ENCODE measurements at places on chromosomes 5 and 9.
A peak's percentile ranks its signal among the peaks of the same experiment; 100 is the strongest.

DNA sequence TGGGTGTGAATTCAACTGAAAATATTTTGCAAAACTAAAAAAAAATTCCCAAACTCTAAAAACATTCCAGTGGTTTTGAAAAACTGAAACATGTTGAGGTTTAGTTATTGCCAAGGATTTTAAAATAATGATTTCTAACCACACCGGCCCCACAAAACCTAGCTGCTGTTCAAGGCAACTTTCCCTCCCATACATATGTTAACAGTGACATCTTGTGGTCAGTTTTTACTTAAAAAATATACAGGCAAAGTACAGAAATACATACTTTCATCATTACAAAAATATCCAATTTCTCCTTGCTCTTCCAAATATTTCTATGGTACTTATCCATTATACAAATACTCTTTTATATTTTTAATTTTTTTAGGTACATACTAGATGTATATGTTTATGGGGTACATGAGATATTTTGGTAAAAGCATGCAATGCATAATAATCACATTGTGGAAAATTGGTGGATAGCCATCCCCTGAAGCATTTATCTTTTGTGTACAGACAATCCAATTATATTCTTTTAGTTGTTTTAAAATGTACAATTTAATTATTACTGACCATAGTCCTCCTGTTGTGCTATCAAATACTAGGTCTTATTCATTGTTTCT, 34.4 kb upstream of the MRPS30 start:
- no peak overlapping the region for H3K4me3 ChIP-seq
- peak; percentile 11 for DNase-seq
- no peaks in the 10 kb centered on the region for H3K36me3 ChIP-seq
- no peaks in the 10 kb centered on the region for H3K27me3 ChIP-seq
- no peak overlapping the region for H3K27ac ChIP-seq
- no peaks in the 10 kb centered on the region for H3K4me1 ChIP-seq

- peaks cover 5% of the 10 kb centered on the region for H3K4me1 ChIP-seq
- H3K4me3 ChIP-seq, result no peak overlapping the region
- DNase-seq, result peak; percentile 65
- H3K27me3 ChIP-seq, result no peaks in the 10 kb centered on the region
- no peaks in the 10 kb centered on the region for H3K36me3 ChIP-seq
Measured at GRCh38 chr9:114487607-114488300, 17.5 kb downstream of the WHRN start.

- no peak for DNase-seq
- H3K27ac ChIP-seq, result no peak overlapping the region
- no peaks in the 10 kb centered on the region for H3K27me3 ChIP-seq
- no peaks in the 10 kb centered on the region for H3K4me1 ChIP-seq
Measured at GRCh38 chr9:123319541-123320339, 36.3 kb upstream of the CRB2 start.

DNA sequence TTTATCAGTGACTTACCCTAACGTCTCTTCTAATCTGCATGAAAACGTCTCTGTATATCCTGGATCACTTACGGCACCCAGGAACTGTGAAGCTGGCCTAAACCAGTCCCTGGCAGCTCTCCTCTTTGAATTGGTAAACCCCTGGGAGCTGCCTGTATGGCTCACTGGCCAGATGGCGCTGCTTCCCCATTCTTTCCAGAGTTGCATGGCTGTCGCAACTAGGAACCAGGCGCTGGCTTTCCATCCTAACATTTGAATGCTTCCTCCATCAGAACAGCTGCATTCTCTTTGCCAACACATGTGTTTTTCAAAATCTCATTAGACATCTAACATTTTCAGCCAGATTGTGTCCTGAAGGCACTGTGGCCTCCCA, 8.0 kb upstream of the PCA3 start:
- no peak overlapping the region for H3K4me3 ChIP-seq
- no peaks in the 10 kb centered on the region for H3K4me1 ChIP-seq
- H3K36me3 ChIP-seq, result no peaks in the 10 kb centered on the region
- DNase-seq, result no peak
- no peak overlapping the region for H3K27ac ChIP-seq

- H3K27me3 ChIP-seq, result no peaks in the 10 kb centered on the region
- DNase-seq, result no peak
- no peak overlapping the region for H3K27ac ChIP-seq
Measured at GRCh38 chr9:3887221-3887653, 361.4 kb upstream of the RFX3 start.

GRCh38 chr5:139157556-139157955, 40.6 kb downstream of the SIL1 start:
- no peak overlapping the region for H3K4me3 ChIP-seq
- no peak overlapping the region for H3K27ac ChIP-seq
- H3K4me1 ChIP-seq, result peaks cover 26% of the 10 kb centered on the region

GRCh38 chr5:73030531-73030930, 74.7 kb downstream of the FCHO2 start:
- no peak overlapping the region for H3K27ac ChIP-seq
- no peak for DNase-seq
- no peaks in the 10 kb centered on the region for H3K27me3 ChIP-seq
- H3K36me3 ChIP-seq, result no peaks in the 10 kb centered on the region

GRCh38 chr9:15306757-15307522, at the start of gene TTC39B:
TSS of gene TTC39B (minus strand) at chr9:15307216. CDS start at chr9:15307125, 91 bp downstream.
- no peaks in the 10 kb centered on the region for H3K27me3 ChIP-seq
- peak; percentile 97 for DNase-seq
- no peaks in the 10 kb centered on the region for H3K36me3 ChIP-seq

- no peaks in the 10 kb centered on the region for H3K36me3 ChIP-seq
- H3K27me3 ChIP-seq, result no peaks in the 10 kb centered on the region
- no peak overlapping the region for H3K27ac ChIP-seq
- no peak overlapping the region for H3K4me3 ChIP-seq
- DNase-seq, result no peak
Measured at GRCh38 chr9:16029046-16029615, 476.3 kb downstream of the CCDC171 start.

DNA sequence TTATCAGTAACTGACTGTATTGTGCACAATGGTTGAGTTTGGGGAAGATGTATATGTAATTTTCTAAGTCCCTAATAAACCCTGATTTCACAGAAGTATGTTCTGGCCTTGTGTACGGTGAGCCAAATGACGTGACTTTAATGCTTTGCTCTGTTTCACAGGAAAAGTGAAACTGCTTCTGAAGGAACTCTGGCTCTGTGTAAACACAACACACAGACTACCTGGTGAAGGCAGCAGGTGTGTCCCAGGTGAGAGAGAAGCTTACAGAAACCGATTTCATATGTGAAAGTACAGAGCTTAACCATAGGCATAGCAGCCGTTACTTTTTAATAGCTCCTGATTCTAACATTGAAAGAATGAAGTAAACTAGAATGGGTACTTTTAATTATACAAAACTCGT, 31.9 kb downstream of the ICE1 start:
- peak; percentile 41 for DNase-seq
- no peaks in the 10 kb centered on the region for H3K27me3 ChIP-seq
- H3K36me3 ChIP-seq, result no peaks in the 10 kb centered on the region
- H3K4me3 ChIP-seq, result no peak overlapping the region

- H3K4me1 ChIP-seq, result no peaks in the 10 kb centered on the region
- no peak overlapping the region for H3K27ac ChIP-seq
- H3K36me3 ChIP-seq, result no peaks in the 10 kb centered on the region
- no peaks in the 10 kb centered on the region for H3K27me3 ChIP-seq
- no peak for DNase-seq
- no peak overlapping the region for H3K4me3 ChIP-seq
Measured at GRCh38 chr5:55564721-55565120, 30.0 kb upstream of the PLPP1 start.

GRCh38 chr5:165029099-165029870, 1523.9 kb downstream of the MAT2B start:
- no peaks in the 10 kb centered on the region for H3K27me3 ChIP-seq
- H3K36me3 ChIP-seq, result no peaks in the 10 kb centered on the region
- H3K4me1 ChIP-seq, result no peaks in the 10 kb centered on the region
- no peak overlapping the region for H3K4me3 ChIP-seq
- H3K27ac ChIP-seq, result no peak overlapping the region

- H3K4me1 ChIP-seq, result no peaks in the 10 kb centered on the region
- no peak overlapping the region for H3K4me3 ChIP-seq
- H3K27me3 ChIP-seq, result no peaks in the 10 kb centered on the region
- H3K27ac ChIP-seq, result no peak overlapping the region
Measured at GRCh38 chr5:142584891-142585290, 101.0 kb downstream of the FGF1 start.

DNA sequence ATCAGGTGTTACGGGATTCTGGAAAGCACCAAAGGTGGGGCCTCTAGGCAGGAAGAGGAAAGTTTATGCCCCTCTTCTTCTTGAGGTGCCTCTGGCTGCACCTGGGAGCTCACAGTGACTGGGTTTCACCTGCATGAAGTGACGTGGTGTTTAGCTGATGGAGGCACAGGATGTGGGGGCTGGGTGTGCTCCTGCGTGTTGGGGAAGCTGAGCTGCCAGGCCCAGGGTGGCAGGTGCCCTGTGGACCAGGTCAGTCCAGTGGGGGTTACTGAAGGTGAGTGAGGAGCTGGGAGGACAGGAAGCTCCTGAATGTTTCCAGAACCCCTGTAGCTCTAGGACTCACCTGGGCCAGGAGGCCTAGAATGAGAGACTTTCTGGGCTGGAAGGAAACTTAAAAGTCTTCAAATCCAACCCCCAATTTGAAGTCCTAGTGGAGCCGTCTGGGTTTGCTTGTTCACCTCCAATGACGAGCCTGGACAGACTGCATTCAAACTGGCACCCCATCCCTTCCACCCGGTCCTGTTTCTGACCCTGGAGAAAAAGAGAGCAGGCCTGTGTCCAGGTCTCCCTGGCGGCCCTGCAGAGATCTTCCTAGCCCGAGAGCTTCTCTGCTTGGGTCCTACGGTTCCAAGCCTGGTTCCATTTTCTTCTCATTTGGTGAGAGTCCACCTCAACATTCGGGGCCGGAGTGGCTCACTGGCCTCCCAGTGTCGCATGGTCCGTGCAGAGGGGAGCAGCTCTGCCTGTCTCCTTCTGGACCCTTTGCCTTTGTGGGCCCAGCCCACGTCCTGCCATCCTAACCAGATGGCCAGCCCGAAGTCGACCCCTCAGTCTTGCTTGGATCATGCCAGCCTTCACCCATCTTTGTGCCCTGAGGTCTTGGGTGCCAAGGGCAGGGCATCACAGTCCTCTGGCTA, 22.3 kb downstream of the TRAF1 start:
- no peaks in the 10 kb centered on the region for H3K27me3 ChIP-seq
- no peak for DNase-seq
- H3K36me3 ChIP-seq, result no peaks in the 10 kb centered on the region

- no peaks in the 10 kb centered on the region for H3K36me3 ChIP-seq
- H3K4me3 ChIP-seq, result no peak overlapping the region
- H3K27ac ChIP-seq, result no peak overlapping the region
- H3K27me3 ChIP-seq, result no peaks in the 10 kb centered on the region
Measured at GRCh38 chr5:121088341-121088740, 624.2 kb downstream of the PRR16 start.

DNA sequence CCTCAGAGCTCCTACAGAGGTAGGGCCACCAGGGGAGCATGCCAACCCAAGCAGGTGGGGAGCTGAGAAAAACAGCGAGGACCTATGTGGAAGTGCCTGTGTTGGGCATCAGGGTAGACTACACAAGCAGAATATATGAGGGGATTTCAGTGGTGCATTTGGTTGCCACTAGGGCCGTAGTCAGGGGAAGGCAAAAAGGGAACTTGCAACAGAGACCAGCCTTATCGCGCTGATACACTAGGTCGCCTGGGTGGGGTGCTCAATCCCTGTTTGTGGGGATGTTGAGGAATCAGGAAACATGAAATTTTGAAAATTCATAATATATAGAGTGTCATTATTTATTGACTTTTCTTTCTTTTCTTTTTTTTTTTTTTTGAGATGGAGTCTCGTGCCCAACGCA, 370.9 kb upstream of the PRR16 start:
- H3K4me1 ChIP-seq, result peaks cover 7% of the 10 kb centered on the region
- no peak for DNase-seq
- no peak overlapping the region for H3K27ac ChIP-seq
- no peak overlapping the region for H3K4me3 ChIP-seq

GRCh38 chr5:91998774-91999173, 615.7 kb upstream of the ARRDC3 start:
- no peaks in the 10 kb centered on the region for H3K36me3 ChIP-seq
- no peaks in the 10 kb centered on the region for H3K27me3 ChIP-seq
- no peak overlapping the region for H3K4me3 ChIP-seq
- H3K4me1 ChIP-seq, result no peaks in the 10 kb centered on the region
- DNase-seq, result no peak

DNA sequence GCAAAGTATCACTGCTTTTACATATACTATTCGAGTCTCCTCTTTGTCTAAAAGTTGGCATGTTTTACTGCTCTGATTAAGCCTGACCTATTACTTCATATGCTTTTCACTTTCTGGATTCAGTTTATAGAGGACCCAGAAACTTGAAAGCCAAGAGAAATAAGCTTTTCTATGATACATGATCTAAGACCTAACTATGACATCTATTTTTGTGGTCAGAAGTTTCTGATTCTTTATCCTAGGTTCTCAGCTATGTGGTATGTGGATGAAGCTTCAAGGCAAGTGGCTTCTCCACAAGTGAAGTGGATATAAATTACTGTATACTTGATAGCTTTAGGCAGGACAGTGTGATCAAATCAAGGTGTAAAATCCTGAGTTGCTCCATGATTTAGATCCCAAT, 6.3 kb downstream of the EDIL3 start:
- no peak overlapping the region for H3K27ac ChIP-seq
- no peak overlapping the region for H3K4me3 ChIP-seq
- H3K4me1 ChIP-seq, result peaks cover 15% of the 10 kb centered on the region

GRCh38 chr5:3393920-3394597, 201.6 kb upstream of the IRX1 start:
- H3K4me1 ChIP-seq, result no peaks in the 10 kb centered on the region
- no peak overlapping the region for H3K27ac ChIP-seq
- no peak for DNase-seq
- H3K36me3 ChIP-seq, result no peaks in the 10 kb centered on the region

GRCh38 chr9:108811944-108812343, 43.8 kb downstream of the ACTL7B start:
- H3K4me1 ChIP-seq, result no peaks in the 10 kb centered on the region
- no peaks in the 10 kb centered on the region for H3K36me3 ChIP-seq

DNA sequence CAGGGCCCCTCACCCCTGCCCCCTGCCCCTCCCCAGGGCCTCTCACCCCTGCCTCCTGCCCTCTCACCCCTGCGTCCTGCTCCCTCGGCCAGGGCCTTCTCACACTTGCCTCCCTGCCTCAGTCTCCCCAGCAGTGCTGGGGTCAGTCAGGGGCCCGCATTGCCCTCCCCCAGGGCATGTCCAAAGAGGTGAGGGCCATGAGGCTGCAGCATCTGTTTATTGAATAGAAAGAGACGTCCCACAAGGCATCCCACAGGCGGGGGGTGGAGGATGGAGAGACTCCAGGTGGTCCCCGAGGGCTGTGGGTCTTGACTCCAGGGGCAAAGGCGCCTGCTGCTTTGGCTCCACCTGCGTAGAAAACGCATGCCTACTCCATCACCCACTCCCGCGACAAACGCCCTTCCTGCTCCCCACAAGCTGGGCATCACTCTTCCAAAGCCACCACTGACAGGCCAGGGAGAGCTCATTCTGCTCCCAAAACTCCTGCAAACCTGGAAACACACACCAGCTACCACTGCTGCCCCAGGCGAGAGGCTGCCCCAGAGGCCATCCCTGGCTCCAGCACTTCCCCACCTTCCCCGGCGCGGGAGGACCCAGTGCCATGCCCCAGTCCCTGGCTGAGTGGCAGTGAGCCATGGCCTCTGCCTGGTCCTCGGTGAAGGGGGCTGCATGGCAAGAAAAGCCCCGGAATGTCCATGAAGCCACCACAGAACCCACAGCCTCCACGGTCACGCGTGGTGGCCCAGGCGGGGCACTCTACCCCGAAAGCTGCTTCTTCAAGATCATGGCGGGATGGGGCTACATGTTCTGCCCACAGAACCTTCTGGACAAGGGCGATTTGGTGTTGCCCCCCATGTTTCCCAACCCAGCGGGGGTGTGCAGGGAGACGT, 1.6 kb upstream of the LCN8 start:
- no peak for DNase-seq
- no peaks in the 10 kb centered on the region for H3K4me1 ChIP-seq
- no peaks in the 10 kb centered on the region for H3K27me3 ChIP-seq
- H3K27ac ChIP-seq, result no peak overlapping the region
- no peak overlapping the region for H3K4me3 ChIP-seq
